ENCODE measurements at places on chromosomes 12 and 14.

DNA sequence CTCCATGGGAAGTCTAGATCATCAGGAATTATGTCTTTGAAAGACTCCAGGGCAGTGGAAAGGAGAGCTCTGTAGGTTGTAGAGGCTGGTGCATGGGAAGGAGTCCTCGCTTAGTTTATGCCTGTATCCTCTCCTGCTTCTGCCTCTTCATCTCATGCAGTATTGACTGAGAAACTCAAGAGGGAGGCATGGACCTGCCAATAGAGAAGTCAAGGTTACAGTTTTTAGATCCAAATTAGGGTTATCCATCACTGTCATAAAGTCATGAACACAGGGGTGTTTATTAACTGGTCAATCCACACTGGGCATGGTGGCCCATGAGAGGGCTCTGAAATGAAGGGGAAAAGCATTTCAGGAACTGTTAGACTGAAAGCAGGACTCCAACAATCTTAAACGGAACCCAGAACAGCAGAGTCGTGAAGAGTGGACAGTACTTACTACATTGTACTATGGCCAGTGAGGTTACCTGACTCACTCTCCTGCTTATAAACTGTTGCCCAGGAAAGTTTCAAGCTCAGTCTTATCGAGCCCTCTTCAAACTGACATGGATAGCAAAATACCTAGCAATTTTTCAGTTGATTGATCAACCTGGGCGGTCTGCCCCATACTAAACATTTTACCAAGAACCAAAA is 30.1 kb upstream of the DHRS7 start:
- H3K27ac ChIP-seq: no peak overlapping the region
- no peak overlapping the region for H3K4me3 ChIP-seq
- H3K36me3 ChIP-seq: no peaks in the 10 kb centered on the region

DNA sequence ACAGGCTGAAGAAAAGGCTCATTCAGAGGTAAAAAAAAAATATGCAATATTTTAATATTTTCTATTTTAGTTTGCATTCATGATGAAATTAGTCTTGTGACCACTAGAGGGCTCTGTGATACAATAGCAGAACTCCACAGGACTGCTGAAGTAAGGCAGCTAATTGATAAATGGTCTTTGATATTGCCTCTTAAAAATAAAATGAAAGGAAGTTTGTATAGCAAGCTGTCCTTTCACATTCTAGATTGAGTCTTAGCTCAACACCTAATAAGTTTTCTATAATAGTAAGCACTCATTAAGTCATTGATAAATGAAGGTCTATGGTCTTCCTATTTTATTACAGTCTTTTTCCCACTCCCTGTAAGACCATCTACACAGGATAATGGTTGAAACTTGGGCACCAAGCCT is 315.7 kb downstream of the NAV3 start:
- DNase-seq: no peak
- H3K36me3 ChIP-seq: no peaks in the 10 kb centered on the region
- peaks cover 17% of the 10 kb centered on the region for H3K27me3 ChIP-seq
- no peak overlapping the region for H3K4me3 ChIP-seq

- no peak for DNase-seq
- no peak overlapping the region for H3K27ac ChIP-seq
- H3K27me3 ChIP-seq: no peaks in the 10 kb centered on the region
These were observed 45.3 kb upstream of the MTERF2 start for GRCh38 chr12:107032266-107032665.

- H3K36me3 ChIP-seq: no peaks in the 10 kb centered on the region
- H3K4me1 ChIP-seq: peaks cover 5% of the 10 kb centered on the region
- no peak for DNase-seq
- H3K4me3 ChIP-seq: no peak overlapping the region
These were observed 13.3 kb upstream of the BTG1 start for GRCh38 chr12:92158796-92159439.

DNA sequence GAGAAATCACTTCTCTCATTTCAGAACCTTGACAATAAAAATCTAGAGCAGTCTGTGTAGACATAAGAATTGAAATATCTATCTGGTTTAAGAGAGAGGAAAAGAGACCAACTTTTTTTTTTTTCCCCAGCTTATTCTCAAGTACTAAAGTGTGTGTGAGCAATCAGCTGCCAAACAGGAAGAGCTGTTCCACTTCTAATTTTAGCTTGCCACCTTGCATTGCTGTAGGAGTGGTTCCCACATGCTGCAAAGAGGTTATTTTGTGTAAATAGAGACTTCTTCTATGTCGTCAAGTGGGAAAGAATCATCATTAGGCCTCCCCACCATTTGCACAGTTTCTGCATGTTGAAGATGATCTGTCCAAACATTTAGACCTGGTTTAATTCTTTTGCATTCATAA is 142.6 kb downstream of the NPAS3 start:
- H3K4me1 ChIP-seq: peaks cover 5% of the 10 kb centered on the region
- no peak for DNase-seq
- no peaks in the 10 kb centered on the region for H3K36me3 ChIP-seq
- H3K27me3 ChIP-seq: no peaks in the 10 kb centered on the region
- no peak overlapping the region for H3K27ac ChIP-seq

GRCh38 chr14:24273422-24273998 is 2.1 kb upstream of the RABGGTA start:
- H3K36me3 ChIP-seq: no peaks in the 10 kb centered on the region
- H3K27me3 ChIP-seq: no peaks in the 10 kb centered on the region
- DNase-seq: no peak
- H3K27ac ChIP-seq: no peak overlapping the region
- H3K4me3 ChIP-seq: peak overlapping the region; percentile 52

DNA sequence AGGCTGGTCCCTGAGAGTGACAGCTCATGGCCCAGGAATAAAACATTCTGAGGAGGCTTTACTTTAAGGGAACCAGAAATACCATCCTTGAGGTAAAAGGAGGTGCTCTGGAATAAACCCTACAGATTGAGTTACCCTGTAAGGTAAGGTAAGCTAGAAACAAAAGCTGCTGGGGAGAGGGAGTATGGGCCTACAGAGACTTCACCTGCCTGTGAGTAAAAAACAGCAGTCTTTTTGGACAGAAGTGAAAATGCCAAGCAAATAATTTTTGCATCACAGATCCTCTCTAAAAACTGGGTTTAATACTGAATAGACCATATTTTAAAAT is 41.2 kb downstream of the CORO1C start:
- peak overlapping the region; percentile 89 for H3K27ac ChIP-seq
- H3K36me3 ChIP-seq: peaks cover 5% of the 10 kb centered on the region

DNA sequence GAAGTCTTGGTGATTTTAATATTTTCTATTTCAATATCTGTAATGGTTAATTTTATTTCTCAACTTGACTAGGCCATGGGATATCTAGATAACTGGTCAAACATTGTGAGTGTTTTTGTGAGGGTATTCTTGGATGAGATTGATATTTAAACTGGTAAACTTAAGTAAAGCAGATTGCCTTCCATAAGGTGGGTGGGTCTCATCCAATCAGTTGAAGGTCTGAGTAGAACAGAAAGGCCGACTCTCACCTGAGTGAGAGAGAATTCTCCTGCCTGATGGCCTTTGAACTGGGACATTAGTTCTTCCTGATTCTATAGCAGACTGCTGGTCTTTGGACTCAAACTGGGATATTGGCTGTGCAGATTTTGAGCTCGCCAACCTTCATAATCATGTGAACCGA is 36.3 kb downstream of the OTOGL start:
- no peaks in the 10 kb centered on the region for H3K4me1 ChIP-seq
- H3K36me3 ChIP-seq: no peaks in the 10 kb centered on the region
- H3K27me3 ChIP-seq: no peaks in the 10 kb centered on the region
- no peak overlapping the region for H3K27ac ChIP-seq
- no peak overlapping the region for H3K4me3 ChIP-seq

- peaks cover 16% of the 10 kb centered on the region for H3K4me1 ChIP-seq
- no peaks in the 10 kb centered on the region for H3K36me3 ChIP-seq
- no peak overlapping the region for H3K4me3 ChIP-seq
- no peak for DNase-seq
- H3K27me3 ChIP-seq: peaks cover 4% of the 10 kb centered on the region
- no peak overlapping the region for H3K27ac ChIP-seq
These were observed 91.5 kb downstream of the PTPRR start for GRCh38 chr12:70829070-70829469.

- H3K4me1 ChIP-seq: peaks cover under 1% of the 10 kb centered on the region
- H3K27me3 ChIP-seq: no peaks in the 10 kb centered on the region
- no peak overlapping the region for H3K27ac ChIP-seq
- no peak overlapping the region for H3K4me3 ChIP-seq
- no peaks in the 10 kb centered on the region for H3K36me3 ChIP-seq
- DNase-seq: no peak
These were observed 146.3 kb upstream of the ATF7IP start for GRCh38 chr12:14219156-14219555.

DNA sequence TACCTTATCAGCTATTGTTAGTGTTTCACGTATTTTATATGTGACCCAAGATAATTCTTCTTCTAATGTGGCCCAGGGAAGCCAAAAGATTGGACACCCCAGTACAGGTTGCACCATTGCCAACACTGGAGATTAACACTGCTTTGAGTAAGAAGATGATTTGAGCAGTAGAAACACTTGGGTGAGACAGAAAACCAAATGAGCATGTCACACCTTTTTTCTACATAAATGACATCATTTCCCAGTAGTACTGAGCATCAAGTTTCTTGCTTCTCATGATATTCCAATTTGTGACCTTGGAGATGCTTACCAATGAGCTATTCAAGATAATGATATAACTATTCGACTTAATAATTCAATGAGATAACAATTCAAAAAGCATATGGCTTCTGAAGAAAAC is 140.0 kb downstream of the LLPH start:
- H3K36me3 ChIP-seq: no peaks in the 10 kb centered on the region
- H3K4me1 ChIP-seq: no peaks in the 10 kb centered on the region
- no peak for DNase-seq
- no peak overlapping the region for H3K4me3 ChIP-seq

DNA sequence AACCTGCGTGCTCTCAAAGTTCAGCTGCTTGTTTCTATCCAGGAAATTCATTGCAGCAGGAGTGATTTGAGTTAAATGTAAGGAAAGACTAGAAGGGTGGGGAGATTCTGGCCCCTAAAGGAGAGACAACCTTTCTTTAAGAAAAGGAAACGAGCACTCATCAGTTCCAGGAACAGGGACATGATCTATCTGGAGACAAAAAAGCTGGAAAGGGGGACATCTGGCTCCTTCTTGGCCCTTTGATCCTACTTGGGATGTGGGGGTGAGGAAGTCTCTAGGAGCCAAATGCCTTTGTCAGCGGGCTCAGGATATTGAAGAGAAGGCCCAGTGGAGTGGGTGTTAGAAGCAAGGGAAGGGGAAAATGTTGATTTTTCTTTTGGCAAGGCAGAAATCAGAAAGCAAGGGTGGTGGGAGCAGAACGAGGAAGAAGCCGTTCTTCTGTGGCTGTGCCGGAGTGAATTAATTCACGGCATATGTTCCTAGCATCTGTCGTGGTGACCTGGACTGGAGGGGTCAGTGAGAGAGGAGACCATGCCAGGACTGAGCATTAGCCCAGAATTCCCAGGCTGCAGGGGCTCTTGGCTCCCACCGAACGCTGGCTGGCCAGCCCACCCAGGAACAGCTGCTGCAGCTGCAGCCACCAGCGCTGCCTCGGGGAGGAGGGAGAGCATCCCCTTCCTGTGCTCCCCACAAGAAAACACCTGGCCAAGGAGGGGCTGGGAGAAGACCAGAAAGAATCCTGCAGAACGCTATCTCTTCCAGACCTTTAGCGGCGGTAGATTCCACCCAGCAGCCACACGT is 62.8 kb upstream of the GPATCH2L start:
- no peak overlapping the region for H3K27ac ChIP-seq
- no peak for DNase-seq
- peaks cover 8% of the 10 kb centered on the region for H3K4me1 ChIP-seq
- H3K36me3 ChIP-seq: no peaks in the 10 kb centered on the region
- H3K27me3 ChIP-seq: peaks cover 14% of the 10 kb centered on the region

DNA sequence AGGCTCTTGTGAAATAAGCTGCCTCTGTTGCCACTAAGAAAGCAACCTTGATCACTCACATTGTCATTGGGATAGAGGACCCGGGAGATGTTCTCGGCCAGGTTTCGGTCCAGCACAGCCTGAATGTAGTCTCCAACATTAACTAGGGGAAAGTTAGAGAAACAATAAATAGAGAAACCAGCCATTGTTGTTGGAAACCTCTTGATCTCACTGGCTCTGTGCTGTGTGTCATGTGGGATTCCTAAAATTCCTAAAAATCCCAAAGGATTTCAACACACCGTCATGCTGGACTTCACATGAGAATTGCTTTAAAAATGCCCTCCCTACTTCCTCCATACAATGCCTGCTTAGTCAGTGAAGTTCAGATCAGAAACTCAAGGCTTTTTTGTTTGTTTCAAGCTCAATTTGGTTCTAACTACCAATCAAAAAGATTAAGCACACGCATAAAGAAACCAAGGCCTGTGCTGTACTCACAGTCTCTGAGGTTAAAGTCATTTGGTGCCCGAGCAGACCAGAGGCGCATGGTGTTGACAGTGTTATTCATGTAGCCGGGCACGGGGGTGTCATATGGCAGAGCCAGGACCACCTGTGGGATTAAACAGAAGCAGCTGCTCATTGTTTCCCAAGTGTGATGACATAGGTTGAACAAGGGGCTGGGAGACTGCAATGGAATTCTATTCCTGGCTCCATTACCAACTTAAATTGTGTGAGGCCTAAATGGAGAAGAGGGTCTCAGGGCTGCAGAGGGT is 23.6 kb downstream of the PYGL start:
- no peak overlapping the region for H3K27ac ChIP-seq
- H3K36me3 ChIP-seq: no peaks in the 10 kb centered on the region

DNA sequence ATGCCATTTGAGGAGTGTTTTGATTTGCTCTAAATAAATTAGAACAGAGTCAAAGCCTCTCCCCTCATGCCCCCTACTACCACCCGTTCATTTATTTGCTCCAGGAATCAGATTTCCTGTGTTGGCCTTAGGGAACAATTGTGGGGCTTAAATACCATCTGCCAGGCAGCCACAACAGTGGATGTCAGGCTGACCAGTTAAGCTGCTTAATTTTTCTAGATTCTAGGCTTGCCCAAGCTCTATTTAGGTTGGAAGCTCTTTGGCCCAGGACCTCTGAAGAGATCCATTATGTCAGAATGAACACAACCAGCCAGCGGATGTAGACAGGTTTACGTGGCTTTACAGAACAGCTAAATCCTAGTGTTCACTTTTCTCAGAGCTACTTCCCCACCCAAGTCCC is 1.0 kb upstream of the TIMELESS start:
- H3K36me3 ChIP-seq: peaks cover 2% of the 10 kb centered on the region
- H3K27ac ChIP-seq: no peak overlapping the region
- no peak for DNase-seq
- H3K4me3 ChIP-seq: peak overlapping the region; percentile 93
- H3K4me1 ChIP-seq: peaks cover 14% of the 10 kb centered on the region
